Left ventricle myocardium superior (tissue), 1 donor: ENCODE measurements at places on chromosomes 11 and 22. TPM values are rescaled to one million over a fixed set of nuclear protein-coding genes. Genes with fewer than 3 reads are reported as not detected.
A peak's percentile ranks its signal among the peaks of the same experiment; 100 is the strongest.

DNA sequence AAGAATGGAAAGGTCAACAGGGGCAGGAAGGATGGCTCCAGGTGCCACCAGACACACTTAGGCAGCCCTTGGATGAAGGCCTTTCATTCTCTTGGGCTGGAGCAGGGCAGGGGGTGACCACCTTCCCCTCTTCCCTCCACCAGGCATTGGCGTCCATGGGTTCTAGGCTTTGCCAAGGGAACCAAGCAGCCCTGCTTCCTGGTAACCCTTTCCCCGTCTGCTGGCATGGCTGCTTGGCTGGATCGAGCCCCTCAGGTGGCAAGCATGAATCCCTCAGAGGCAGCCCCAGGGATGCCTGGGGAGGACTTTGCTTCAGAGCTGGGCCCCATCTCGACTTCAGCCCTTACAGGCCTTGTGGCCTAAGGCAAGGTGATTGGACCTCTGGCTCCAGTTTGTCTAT, 185.1 kb upstream of the SYT13 start:
- DNase-seq: no peak

SHISAL1 gene
- total RNA-seq: 0.55 TPM

DNA sequence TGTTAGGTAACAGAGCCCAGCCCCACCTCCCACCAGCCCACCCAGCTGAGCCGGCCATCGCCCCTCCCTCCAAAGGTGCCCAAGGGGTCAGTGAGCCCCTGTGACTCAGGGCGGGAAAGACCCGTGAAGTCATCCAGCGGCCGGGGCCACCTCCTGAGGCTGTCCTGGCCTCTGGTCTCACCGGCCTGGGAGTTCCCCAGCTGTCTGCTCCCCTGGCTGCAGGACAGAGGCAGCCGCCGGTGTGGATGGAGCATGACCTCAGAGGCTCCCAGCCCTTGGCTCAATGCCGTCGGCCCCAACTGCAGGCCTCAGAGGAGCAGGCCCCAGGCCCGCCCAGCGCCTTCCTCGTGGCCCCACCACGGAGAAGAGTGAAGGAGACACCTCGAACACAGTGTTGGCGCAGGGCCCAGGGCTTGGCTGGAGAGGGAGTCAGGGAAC, 28.7 kb downstream of the RPL3 start:
- peak; percentile 90 for DNase-seq

C11orf87 gene
- not detected for total RNA-seq

DNA sequence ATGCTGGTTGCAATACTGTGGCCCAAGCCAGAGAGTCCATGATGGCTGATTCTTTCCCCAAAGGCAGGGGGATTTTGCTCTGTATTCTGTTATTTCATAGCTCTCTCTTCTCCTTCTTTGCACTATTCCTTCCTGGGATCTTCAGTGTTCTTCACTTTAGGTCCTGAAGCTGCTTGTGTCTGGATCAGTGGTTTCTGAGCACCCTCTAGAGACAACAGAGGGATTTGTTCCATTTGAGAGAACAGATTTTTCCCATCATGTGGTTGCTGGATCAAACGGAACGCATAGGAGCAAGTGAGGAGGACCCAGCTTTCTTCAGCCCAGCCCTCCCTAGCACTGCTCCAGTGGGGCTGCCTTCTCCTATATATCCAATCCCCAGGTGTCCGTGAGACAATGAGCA, 68.7 kb upstream of the SYN3 start:
- no peak for DNase-seq

GRCh38 chr11:8099291-8099899, 18.4 kb downstream of the TUB start:
- DNase-seq: peak; percentile 84

DNA sequence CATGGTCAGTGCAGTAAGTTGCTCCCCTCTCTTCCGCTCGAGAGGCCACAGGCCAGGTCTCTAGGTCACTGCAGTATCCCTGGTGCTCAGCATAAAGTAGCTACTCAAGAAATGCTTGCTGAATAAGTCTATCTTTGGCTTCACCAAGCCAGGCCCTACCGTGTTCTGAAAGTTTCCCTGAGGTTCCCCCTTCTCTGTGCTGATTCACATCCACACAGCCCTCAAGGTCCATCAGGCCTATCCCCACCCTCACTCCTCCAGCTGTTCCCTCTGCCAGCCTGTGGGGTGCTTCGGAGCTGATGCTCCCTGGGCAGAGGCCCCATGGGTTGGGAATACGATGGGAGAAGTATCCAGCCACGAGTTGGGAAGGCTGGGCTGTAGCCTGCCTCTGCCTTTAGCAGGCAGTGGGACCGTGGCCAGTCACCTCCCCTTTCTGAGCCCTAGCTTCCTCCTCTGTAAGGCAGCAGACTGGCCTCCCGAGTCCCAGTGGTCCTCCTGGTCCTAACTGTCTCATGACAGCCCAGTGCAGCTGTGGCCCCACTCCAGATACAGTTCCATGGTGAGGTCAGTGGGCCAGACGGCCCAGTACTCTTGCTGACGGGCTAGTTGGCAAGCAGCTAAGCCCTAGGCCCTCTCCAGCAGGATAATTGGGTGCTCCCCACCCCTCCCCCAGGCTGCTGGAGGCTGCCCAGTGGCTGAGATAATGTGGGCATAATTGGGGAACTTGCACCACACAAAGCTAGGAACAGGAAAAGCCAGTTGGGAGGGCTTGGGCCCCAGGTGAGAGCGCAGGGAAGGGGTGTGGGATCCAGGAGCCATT, 48.2 kb downstream of the NECTIN1 start:
- peak; percentile 76 for DNase-seq

DNA sequence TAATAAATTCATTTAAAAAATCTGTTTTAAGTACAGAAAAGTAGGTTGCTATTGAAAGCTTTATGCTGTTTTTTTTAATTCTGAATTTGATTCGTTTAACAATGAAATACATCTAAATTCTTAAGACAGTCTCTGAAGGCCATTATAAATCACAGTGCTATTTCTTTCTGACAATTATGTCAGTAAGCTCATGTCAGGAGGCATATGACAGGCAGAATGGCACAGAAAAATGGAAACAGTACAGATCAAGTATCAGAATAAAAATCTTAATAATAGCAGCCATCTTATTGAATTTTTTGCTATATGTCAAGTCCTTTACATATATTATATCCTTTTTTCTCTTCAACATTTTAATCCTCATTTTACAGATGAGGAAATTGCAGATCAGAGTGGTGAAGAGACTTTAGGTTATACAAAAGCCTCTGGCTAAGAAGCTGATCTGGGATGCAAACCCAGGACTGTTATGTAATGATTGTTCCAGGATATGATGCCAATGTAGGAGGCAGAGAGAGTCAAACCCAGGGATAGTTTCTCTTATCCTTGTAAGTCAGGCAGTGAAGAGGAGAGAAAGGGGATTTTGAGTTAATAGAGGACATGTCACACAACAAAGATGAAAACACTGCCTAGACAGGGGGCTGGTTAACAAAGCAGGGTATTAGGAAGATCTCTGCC, 283.1 kb upstream of the CCDC90B start:
- no peak for DNase-seq

GRCh38 chr11:122661182-122661945, 5.8 kb downstream of the UBASH3B start:
- no peak for DNase-seq

GRCh38 chr11:10298342-10298741, 4.3 kb upstream of the SBF2 start:
- no peak for DNase-seq

DNA sequence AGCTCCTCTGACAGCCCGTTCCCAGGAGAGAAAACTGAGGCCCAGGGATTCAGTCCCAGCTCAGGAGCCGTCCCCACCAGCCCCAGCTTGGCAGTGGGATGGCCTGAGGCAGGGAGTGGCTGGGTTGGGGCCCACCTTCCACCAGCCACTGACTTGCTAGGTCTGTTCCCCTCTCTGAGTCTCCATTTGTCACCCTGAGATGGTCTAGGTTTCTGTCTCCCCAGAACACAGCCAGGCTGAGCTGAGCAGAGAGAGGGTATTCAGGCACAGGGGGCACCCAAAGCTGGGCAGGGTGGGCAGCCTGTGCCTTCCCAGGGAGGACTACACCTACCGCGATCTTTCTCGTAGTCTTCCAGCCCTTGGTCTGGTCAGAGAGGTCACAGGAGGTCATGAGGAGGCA, 95.7 kb downstream of the PDE2A start:
- peak; percentile 4 for DNase-seq

DNA sequence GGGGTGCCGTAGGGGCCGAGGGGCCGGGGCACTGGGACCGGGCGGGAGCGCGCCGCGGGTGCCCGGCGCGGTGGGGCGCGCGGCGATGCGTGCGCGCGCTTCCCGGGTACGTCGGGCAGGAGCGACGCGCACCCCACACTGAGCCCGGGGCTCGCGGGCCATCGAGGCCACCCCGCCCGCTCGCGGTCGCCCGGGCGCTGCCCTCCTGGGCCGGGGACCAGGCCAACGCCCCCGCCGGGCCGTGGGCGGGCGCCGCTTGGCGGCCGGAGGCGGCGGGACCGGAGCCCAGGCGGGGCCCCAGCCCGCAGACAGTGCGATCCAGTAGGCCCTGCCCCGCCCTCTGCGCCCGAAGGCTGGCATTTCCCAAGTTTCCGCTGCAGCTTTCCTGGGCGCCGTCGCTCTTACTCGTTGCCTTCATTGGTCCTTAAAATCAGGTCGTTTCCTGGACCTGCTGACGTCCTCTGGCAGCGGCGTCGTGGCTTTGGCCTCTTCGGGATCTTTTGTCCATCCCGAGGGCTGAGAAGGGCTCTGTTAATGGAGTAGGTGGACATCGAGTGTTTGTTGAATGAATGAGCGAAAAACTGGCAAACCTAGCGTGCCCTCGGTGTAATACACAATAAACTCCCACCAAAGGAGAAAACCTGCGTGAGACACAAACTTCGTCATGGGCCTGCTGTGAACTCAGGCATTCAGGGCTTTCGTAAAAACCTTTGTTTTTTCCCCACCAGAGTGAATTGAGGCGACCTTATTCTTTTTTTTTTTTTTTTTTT, 638 bp downstream of the PARVA start:
- peak; percentile 83 for DNase-seq

GRCh38 chr11:99020352-99021225, at the start of gene CNTN5:
Gene CNTN5 (plus strand): TSS chr11:99020949.
- peak; percentile 64 for DNase-seq

DNA sequence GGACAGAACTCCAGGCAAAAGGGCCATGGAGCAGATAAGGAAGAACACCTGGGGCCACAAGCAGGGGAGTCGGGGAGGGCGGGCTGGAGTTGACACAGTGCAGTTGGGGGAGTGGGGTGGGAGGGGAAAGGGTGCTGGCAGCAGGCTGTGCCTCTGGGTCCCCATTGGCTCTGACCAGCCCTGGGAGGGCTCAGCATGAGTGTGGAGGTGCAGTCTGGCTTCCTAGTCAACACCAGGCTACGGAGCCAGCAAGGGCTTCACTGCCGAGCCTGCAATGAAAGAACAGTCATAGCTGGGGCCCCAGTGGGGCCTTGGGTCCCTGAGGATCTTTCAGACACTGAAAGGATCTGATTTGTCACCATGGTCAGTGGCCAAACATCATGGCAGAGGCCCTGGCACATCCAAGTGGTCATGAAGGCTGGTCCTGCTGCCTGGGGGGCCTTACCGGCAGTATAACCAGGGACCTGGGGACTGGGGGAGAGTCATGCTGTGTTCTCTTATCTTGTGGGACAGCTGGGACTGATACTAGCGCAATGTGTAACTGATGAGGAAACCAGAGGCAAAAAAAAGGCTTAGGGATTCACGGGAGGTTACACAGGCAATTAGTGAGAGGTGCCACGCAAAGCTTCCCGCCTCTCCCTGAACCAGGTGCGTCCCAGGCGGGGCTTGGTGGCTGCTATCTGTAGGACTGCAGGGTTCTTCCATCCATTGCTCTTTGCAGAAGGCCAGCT, 11.6 kb downstream of the SLC37A2 start:
- DNase-seq: no peak
